Fibroblast of skin of right quadriceps (primary cell): ENCODE measurements at places on chromosomes 7 and 10.

- no peak for DNase-seq
Observed at GRCh38 chr7:156147104-156147503, 334.8 kb upstream of the SHH start.

DNA sequence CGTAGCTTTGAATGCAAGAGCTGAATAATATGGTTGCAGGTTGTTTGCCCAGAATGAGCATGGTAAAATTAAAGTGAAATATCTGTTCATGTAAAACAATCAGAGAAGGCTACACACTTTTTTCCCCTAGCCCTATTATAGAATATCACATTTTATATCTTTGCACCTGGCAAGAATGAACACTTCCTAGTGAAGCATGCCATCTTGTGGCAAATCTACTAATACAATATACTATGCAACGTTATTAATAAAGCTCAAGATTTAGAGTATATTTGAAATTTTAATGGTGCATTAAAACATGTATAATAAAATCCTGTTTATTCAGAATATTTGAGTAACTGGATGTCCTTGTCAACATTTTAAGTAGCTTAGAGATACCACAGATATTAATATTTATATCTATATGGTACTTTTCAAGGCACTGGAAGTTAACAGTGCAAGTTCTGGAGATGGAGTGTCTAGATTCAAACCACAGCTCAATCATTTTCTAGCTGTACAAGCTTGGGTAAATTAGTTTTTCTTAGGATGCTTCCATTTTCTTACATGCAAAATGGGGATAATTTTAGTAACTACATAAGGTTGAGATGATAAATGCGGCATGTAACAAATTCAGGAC is 643.1 kb upstream of the SEMA3D start:
- DNase-seq = peak; percentile 42

GRCh38 chr7:23105086-23105643 is 420 bp upstream of the KLHL7 start:
- no peak for DNase-seq

- no peak for DNase-seq
Observed at GRCh38 chr7:16774294-16774693, 20.7 kb downstream of the TSPAN13 start.

DNA sequence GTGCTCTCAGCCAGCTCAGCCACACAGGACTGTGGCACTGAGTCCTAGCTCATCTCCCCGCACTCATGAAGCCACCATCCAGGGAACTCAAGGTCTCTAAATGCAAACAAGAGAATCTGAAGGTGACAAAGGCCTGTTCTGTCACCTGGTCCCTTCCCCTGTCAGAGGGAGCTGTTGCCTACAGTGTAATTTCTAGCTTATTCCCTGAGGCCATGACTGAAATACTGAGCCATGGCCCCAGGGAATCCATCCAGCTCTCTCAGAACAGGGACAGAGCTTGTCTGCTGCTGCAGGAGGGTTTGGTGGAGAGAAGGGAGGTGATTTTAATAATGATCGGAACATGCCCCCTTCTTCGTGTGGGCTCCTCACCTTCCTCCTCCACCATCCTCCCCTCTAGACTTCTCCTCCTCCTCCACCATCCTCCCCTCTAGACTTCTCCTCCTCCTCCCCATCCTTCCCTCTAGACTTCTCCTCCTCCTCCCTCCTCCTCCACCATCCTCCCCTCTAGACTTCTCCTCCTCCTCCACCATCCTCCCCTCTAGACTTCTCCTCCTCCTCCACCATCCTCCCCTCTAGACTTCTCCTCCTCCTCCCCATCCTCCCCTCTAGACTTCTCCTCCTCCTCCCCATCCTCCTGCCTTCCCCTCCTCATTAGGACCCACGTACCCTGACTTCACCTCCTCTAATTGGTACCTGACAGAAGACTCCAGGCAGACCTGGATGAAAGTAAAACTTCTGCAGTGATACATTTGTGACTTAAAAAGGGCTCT is 338.0 kb upstream of the MKI67 start:
- DNase-seq = peak; percentile 51

GRCh38 chr7:139695588-139695987 is 82.2 kb downstream of the HIPK2 start:
- DNase-seq = peak; percentile 65

GRCh38 chr10:76998451-76998850 is 639.2 kb downstream of the KCNMA1 start:
- DNase-seq = peak; percentile 25

DNA sequence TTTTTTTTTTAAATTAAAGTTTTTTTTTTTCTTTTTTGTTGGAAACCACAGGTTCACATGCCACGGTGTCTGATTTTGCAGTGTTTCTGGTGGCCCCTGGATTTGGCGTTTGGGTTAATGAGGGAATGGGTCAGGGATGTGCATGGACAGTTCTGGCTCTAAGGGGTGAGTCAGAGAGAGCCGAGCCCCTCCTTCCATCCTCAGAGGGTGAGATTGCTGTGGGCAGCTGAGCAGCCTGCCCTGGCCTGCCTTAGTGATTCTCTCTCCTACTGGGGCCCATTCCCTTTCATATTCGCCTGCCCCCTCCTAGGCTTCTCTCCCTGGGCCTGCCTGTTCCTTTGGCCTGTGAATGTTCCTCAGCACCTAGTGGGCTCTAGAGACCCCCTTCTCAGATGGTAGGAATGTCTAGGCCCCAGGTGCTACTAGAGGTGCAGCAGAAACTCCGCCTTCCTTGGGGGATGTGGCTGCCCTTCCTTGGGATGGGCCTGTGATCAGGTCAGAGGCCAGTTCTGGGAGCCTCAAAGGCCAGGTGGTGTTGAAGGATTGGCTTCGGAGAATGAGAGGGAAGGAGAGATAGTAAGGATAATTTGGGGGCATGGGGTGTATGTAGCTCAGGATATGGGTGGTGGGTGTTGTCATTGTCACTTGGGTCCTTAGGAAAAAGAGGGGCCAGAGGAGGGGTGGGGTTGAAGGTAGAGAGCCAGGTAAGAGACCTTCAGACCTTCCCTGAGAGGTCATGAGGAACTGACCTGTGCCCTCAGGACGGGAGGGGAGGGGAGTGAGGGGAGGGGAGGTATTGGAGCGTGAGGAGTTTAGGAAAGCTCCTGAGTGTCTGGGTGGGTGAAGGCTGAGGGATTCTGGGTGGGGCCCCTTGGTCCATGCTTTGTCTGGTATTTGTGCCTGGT is 19.8 kb downstream of the TSPAN14 start:
- no peak for DNase-seq

DNA sequence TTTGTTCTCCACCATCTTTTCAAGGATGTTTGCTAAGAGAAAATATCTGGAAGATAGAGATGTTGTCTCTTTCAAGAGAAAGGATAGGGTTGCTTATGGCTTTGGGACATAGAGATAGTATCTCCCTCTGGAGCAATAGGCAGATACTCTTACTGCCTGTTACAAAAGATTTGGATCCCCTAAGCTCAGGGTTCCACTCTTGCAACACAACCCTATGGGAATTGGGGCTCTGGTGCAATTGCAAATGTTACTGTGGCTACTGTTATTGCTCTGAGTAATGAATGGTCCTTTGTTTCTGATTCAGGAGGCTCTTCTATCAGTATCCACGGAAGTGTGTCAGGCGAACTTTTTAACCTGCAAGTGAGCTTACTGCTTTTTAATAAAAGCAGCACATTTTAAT is 88.8 kb downstream of the GPR85 start:
- no peak for DNase-seq

DNA sequence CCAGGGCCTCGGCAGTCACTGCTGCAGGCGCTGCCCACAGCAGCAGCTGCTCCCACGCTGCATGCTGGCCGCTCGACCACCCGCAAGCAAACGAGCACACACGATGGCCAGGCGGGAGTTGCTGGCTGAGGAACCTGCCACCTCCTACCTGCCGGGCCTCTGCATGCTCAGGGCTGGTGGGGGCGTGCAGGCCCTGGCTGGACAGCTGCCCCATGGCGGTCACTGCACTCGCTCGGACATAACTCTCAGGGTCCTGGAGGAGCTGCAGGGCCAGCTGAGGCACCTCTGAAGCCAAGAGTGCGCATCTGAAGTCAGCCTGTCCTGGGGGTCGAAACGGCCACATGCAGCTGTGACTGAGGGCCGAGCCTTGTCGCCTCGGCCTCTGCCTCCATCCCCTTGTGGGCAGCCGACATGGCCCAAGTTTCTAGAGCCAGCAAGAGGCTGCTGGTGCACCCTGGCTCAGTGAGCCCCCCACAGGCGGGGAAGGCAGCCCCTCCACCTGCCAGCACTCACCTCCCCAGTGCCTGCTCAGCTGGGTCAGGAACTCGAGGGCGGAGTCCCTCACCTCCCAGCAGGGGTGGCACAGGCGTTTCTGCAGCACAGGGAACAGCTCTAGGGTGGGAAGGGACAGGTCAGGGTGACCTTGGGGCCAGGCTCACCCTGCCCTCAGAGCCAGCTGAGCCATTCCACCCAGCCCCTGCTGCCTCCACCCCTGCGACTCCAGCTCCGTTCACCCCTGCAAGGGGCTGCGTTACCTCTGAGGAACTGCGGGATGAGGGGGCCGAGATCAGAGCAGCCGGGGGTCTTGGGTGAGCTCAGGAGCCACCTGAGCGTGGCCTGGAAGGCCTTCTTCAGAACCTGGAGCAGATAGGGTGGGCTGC is 16.1 kb downstream of the BRAT1 start:
- no peak for DNase-seq

DNA sequence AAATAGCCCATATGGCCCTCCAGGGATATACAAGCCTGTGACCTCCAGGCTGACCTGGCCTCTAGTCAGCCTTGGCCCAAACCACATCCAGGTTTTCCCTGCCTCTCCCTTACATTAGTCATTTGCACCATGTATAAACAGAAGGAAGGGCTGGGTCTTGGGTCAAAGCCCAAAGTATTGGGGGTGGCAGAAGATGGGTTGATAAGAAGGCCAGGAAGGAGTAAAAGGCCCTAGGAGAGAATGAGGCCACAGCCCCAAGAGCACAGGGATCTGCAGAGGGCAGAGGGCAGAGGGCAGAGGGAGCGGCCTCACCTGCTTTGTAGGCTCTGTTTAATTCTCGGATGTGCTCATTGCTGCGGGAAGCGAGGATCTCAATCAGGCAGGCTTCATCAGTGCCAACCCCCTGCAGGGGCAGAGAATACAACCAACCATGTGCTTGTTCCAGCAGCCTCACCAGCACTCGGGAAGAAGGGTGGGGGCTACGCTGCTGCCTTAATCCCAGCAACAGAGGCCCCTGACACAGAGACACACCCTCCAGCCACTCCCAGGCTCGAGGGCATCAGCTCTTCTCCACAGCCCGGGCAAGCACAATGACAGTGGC is 31.3 kb downstream of the PLAC9 start:
- DNase-seq = peak; percentile 31

DNA sequence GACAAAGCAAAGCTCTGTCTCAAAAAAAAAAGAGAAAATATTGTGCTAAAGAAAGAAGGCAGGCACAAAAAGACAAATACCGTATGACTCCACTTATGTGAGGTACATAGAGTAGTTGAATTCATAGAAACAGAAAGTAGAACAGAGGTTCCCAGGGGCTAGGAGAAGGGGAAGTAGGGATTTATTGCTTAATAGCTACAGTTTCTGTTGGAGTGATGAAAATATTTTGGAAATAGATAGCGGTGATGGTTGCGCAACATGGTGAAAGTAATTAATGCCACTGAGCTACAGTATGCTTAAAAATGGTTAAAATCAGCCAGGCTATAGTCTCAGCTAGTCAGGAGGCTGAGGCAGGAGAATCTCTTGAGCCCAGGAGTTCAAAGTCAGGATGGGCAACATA is 18.5 kb upstream of the NPFFR1 start:
- DNase-seq = peak; percentile 69

- DNase-seq = no peak
Observed at GRCh38 chr7:4042402-4043045, 639.6 kb upstream of the FOXK1 start.
